ENCODE measurements at places on chromosomes 1 and 21.

GRCh38 chr1:32761253-32761877 lies 55.8 kb downstream of the YARS1 start:
- peak; percentile 82 for DNase-seq

GRCh38 chr1:186283374-186283773 lies 91.7 kb downstream of the TPR start:
- DNase-seq = no peak

- no peak for DNase-seq
Measured at GRCh38 chr21:37546299-37546908, 179.8 kb downstream of the DYRK1A start.

DNA sequence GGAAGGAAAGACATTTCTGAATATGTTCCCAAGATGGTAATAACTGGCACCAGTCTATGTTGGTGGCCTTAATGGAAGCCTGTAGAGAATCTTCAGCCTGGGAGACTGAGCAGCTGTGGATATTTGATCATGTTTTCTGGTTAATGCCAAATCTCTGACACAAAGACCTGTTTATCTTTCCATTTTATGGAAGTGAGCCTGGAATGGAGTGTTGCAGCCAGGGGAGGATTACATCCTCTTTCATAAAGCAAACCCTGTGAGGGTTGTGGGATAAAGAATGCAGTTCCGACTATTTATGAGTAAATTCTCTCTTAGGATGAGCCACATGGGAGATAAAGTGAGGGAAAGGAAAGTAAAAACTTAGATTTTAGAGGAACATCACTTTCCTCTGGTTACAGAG lies 144.1 kb downstream of the PCP4 start:
- no peak for DNase-seq

DNA sequence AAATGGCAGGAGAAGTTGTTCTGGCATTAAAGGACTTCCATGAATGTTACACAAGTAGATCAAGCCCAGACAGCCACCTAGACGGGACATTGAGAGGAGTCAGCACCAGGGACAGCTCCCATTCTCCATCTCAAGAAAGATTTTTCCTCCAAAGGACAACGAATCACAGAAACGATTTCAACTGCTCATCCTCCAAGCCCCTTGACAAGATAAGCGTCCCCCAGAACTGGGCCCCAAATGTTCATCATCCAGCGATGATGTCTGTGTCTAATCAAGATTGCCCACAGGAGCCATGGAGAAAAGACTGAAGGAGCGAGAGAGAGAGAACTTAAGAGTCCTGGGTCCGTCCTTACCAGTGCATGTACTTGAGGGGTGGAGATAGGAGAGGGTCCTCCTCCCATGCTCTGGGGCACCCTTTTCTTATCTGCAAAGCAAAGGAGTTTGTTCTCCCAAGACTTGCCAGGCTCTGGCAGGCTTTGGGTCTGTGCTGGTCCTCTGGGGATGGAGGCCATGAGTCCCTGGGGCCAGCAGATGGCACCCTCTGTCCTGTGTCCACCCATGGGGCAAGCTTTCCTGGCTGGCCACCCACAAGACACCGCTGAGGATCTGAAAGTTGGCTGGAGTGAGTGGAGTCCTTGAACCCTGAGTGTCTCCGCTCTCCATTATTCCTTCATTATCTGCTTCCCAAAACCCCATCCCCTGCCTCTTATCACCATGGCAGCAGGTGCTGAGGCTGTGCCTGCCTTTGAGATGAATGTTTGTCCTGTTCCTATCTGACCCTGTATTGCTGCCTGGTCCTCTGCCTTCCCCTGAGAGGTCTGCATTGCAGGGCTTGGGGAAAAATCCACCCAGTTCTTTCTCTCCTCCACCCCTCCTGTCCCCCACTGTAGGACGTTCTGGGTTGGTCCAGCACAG lies 164.6 kb downstream of the ACTL8 start:
- peak; percentile 59 for DNase-seq

GRCh38 chr21:14550135-14550534 lies 4.0 kb upstream of the SAMSN1 start:
- no peak for DNase-seq

- no peak for DNase-seq
Measured at GRCh38 chr1:113744114-113744513, 15.2 kb downstream of the PHTF1 start.

DNA sequence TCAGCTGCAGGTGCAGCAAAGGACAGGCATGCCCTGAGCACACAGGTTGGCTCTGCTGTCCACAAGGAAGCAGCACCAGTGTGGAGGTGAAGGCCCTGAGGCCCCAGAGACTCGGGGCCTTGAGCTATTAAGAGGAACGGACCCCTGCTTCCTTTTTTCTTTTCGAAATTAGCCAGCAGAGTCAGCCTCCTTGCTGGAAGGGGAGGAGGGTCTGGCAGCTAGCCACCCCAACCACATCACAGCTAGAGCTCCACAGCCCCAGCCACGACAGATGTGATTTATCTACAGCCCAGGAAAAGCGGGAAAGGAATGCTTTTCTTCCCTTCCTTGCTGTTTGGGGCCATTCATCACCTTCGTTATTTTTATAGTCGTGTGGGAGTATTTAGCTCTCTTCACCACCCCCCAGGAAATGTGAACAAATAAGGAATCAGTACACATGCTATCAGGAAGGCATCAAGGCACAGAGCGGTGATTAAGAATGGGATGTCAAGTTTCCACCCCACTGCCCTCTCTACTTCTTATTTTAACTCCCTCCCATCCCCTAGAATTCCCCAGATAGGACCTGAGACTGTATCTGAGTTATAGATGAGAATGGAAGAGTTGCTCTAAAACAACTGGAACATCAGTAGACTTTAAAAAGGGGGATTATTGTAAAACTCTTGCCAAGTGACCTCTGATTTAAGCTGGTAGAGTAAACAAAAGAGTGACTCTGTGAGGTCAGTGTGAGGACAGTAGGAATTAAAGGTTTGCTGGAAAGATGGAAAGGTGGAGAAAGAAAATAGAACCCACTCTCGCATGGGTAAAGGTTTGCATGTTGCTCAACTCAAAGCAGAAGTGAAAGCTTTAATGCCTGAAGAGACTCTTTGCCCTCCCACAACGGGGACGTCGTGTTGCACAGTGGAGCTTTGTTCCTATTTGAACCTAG lies 224.7 kb upstream of the GJB5 start:
- no peak for DNase-seq

DNA sequence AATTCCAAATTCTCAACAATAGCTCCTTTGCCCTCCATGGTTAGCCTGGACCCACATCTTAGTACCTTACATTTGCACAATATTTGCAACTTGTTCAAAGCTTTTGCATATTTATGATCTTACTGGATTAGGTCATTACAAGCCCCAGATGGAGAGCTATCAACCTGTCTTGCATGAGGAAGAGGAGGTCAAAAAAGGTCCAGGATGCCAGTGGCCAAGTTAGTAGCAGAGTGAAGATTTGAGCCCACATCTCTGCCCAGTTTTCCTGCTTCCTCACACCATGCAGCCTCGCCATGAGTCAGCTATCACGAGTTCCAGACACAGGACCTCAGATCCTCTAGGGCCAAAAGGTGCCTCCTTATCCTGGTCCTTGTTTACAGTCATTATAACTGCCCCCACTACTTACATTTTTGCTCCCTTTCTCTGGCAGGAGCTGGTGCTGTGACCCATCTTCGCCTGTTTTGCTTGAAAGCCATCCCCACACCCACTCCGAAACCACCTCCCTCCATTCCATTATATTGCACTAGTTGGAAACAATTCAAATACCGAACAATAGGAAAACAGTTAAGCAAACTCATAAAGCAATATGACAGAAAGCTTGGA lies 5.0 kb upstream of the AHCYL1 start:
- DNase-seq = no peak

- no peak for DNase-seq
Measured at GRCh38 chr1:243428084-243428483, 172.2 kb downstream of the SDCCAG8 start.

- no peak for DNase-seq
Measured at GRCh38 chr1:216892581-216893160, 169.4 kb upstream of the ESRRG start.

DNA sequence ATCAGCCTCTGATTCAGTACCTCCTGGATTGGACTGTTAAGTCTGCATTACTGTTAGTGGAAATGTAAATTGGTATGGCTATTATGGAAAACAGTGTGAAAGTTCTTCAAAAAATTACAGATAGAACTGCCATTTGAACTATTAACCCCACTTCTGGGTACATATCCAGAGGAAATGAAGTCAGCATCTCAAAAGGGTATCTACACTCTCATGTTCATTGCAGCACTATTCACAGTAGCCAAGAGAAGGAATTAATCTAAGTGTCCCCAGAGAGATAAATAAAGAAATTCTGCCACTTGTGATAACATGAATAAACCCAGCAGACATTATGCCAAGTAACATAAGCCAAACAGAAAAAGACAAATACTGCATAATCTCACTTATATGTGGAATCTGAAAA lies 676.0 kb downstream of the PLA2G4A start:
- no peak for DNase-seq

DNA sequence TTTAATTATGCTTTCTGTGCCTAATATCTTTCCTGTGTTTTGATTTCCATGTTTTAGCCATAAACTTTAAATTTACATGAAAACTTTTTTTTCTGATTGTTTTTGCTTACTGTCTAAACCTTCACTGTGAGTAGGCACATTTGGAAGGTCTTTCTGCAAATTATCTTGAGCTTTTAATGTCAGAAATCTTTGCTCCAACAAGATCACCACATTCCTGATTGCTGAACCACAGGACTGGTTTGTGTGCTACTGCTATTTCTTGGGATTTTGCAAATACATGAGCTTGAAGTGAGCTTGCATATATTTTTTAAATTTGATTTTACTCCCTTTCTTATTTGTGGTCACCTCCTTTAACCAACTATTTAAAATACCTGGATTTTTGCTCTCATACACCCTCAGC lies 61.3 kb downstream of the PTBP2 start:
- DNase-seq = no peak

DNA sequence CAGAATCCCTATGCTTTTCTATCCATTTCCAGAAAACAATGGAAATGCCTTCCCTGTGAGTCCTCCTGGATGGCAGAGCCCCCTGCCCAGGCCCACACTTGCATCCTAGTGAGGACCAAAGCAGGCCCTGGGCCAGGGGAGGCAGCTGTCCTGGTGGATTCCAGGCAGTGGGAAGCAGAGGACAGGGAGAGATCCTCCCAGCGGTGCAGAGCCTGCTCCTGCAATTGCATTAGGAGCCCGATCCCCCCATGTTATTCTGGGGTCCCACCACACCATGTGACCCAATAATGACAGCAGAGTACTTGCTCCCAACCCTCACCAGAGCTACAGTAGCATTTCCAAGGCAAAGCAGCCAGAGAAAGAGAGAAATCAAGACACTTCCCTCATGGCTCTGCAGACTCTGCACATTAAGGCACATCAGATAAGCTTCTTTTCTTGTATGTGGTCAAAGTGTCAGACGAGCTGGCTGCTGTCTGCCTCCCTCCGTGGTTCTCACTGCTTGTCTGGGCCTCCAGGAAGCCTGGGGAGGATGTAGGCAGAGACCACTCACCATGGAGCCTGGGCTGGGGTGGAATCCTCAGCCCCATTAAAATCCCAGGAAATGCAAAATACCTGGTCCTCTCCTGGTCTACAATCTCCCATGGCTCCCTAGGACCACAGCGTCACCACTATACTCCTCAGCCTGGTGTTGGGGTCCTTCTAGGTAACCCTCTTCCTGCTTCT lies 54.9 kb upstream of the RUNX3 start:
- DNase-seq = no peak

DNA sequence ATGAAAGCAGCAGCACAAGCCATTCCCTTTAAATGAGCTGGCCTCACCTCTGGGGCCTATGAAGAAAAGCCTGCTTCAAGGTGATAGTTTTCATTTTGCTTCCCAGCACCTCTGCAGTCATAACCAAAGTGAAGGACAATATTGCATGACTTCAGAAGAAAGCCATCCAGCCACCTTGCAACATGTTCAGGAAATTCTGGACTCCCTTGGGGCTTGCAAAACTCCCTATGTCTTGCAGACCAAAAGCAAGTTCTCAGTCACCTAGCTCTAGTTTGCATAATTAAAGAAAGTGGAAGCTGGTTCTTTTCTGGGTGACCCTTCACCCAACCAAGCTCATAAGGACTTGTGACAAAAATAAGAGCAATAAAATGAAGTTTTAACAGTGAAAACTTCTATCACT lies 87.6 kb downstream of the GFI1 start:
- no peak for DNase-seq

GRCh38 chr1:36174713-36175112 lies 18.8 kb downstream of the MAP7D1 start:
- DNase-seq = no peak

GRCh38 chr1:110596312-110596711 lies 9.8 kb downstream of the KCNA2 start:
- no peak for DNase-seq

- DNase-seq = no peak
Measured at GRCh38 chr21:46091118-46091517, 6.8 kb upstream of the COL6A2 start.

GRCh38 chr1:59139396-59139795 lies 157.5 kb upstream of the FGGY start:
- DNase-seq = no peak

DNA sequence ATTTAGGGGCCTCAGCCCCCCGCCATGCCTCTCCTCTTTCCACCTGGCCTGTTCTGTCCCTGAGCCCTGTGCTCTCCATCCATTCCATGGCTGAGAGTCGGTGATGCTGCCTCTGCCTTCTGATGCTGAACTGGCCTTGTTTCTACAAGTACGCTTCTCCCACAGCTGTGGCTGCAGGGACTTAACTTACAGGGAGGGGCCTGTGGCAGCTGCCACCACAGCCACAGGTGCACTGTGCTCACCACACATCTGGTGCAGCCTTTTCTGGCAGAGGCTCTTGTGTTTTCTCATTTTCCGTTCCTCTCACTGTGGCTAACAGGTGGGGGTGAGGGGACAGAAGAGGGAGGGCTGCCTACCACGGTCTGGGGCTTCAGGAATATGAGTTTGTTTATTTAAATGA lies 4.2 kb downstream of the FMO1 start:
- DNase-seq = no peak

DNA sequence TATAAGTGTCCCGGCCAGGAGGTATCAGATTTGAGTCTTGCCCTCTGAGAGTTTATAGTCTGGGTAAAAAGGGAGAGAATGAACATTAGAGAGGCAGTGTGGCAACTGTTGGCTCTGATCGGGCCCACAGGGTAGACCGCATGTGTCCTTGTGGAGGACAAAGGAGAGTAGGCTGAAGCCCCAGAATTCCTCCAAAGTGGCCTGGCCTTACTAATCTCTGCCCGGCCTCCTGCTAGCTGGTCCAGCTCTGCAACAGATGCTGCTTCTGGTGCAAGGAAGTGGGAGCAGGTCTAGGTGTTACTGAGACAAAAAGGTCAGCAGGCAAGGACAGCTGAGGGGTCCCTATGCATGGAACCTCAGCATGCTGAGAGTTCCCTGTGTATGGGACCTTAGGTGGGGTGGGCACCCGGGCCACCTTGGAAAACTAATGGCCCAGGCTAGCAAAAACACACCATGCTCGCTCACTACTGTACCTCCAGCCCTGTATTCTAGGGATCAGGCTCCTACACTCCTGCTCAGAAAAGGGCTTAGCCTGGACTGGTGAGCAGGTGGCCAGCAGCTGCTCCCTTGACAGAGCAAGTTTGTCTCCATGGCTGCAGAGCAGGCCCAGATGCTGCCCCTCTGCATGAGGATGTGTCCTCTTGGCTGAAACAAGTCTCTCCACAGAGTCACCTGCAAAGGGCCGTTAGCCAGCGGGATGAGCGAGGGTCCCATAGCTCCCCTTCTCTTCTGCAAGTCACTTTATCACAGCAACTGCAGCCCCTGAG lies 30.3 kb upstream of the RGS16 start:
- DNase-seq = no peak

Data from H9 (cell line).